Esophagus squamous epithelium (tissue), 5 donors: ENCODE measurements at places on chromosomes 1 and 21.

GRCh38 chr21:34612056-34612455 lies 2.9 kb downstream of the RCAN1 start:
- H3K36me3 ChIP-seq = no peaks in the 10 kb centered on the region
- no peak overlapping the region for H3K4me3 ChIP-seq
- H3K27me3 ChIP-seq = no peaks in the 10 kb centered on the region
- no peak overlapping the region for H3K27ac ChIP-seq
- DNase-seq = no peak

DNA sequence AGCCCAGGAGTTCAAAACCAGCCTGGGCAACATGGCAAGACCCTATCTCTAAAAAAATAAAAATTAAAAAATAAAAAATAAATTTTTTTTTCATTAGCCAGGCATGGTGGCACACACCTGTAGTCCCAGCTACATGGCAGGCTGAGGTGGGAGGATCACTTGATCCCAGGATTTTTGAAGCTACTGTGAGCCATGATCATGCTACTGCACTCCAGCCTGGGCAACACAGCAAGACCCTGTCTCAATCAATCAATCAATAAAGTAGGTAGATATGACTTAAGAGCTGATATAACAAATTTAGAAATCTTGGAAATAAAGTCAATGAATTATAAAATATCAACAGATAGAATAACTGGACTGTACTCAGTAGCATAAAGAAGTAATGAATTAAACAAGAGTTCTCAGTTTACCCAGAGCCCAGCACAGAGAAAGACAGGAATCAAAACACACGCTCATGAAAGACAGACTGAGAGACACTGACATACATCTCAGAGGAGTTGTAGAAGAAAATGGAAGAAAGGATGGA lies 69.7 kb downstream of the LRRC8C start:
- no peak for DNase-seq
- H3K36me3 ChIP-seq = no peaks in the 10 kb centered on the region
- no peak overlapping the region for H3K27ac ChIP-seq
- H3K4me1 ChIP-seq = no peaks in the 10 kb centered on the region

DNA sequence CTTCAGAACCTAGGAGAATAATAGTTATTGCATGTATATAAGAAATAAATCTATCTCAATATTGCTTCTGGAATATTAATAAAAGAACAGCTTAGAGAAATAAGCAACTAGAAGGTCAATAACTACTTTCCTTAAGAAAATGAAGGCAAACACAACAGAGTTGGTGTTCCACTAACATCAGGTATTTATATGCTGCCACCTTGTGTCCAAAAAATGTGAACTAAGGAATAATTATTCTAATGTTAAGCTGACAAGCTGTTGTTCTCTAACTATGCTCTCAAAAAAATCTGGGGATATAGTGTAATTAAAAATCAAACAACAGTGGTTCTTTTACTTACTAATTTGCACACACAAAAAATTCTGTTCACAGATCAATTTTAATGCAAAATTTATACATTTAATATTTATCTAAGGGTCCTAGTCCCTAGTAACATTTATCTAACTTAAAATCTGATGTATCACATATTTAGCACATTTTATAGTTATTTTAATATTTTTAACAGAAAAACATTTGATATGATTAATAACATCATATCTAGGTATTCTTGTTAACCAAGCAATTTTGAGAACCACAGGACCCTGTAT lies 39.6 kb downstream of the UCHL5 start:
- no peak overlapping the region for H3K27ac ChIP-seq
- no peak for DNase-seq
- H3K4me1 ChIP-seq = no peaks in the 10 kb centered on the region
- no peaks in the 10 kb centered on the region for H3K27me3 ChIP-seq
- H3K36me3 ChIP-seq = no peaks in the 10 kb centered on the region
- H3K4me3 ChIP-seq = no peak overlapping the region

GRCh38 chr1:53331446-53332185 lies 3.7 kb upstream of the LRP8 start:
- H3K36me3 ChIP-seq = no peaks in the 10 kb centered on the region
- peaks cover 15% of the 10 kb centered on the region for H3K4me1 ChIP-seq
- H3K4me3 ChIP-seq = no peak overlapping the region

DNA sequence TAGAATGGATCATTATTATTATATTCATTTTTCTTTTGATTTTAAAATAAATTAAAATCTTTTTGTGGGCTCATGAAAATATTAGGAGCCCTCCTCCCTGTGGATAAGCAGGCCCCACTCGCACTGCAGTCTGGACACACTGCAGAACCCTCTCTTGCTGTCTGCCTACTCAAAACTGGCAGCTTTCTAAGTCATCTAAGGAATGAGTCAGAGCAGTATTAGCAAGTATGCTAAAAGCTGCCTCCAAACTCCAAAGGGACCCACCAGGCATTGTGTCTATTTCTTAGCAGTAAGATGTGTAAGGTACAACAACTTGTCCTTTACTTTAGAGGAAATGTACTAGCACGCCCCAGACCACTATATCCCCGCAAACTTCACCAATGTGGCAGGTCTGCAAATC lies 108.8 kb downstream of the SYF2 start:
- DNase-seq = no peak
- no peaks in the 10 kb centered on the region for H3K27me3 ChIP-seq
- H3K36me3 ChIP-seq = no peaks in the 10 kb centered on the region
- no peak overlapping the region for H3K4me3 ChIP-seq
- H3K27ac ChIP-seq = no peak overlapping the region

GRCh38 chr1:63859480-63860275 lies 85.9 kb downstream of the ROR1 start:
- no peaks in the 10 kb centered on the region for H3K36me3 ChIP-seq
- H3K4me3 ChIP-seq = no peak overlapping the region
- DNase-seq = no peak
- peaks cover 32% of the 10 kb centered on the region for H3K4me1 ChIP-seq
- peak overlapping the region; percentile 26 for H3K27ac ChIP-seq

GRCh38 chr21:36052860-36053714 lies 7.2 kb downstream of the SETD4 start:
- peaks cover 39% of the 10 kb centered on the region for H3K4me1 ChIP-seq
- no peaks in the 10 kb centered on the region for H3K27me3 ChIP-seq
- H3K27ac ChIP-seq = peak overlapping the region; percentile 62
- H3K4me3 ChIP-seq = no peak overlapping the region
- no peak for DNase-seq

DNA sequence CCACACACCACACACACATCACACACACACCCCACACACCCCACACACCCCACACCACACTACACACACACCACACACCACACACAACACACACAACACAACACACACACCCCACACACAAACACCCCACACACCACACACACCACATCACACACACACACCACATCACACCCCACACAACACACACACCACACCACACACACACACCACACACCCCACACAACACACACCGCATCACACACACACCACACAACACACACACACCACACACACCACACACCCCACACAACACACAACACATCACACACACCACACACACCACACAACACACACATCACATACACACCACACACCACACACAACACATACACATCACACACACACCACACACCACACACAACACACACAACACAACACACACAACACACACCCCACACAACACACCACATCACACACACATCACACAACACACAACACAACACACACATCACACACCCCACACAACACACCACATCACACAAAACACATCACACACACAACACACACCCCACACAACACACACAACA lies 2.4 kb downstream of the LYPD8 start:
- H3K36me3 ChIP-seq = no peaks in the 10 kb centered on the region
- no peak overlapping the region for H3K27ac ChIP-seq
- no peak for DNase-seq
- H3K4me3 ChIP-seq = no peak overlapping the region
- H3K27me3 ChIP-seq = no peaks in the 10 kb centered on the region
- H3K4me1 ChIP-seq = no peaks in the 10 kb centered on the region

GRCh38 chr1:15899266-15899665 lies 51.8 kb downstream of the SPEN start:
- no peak for DNase-seq
- H3K4me3 ChIP-seq = no peak overlapping the region
- no peaks in the 10 kb centered on the region for H3K27me3 ChIP-seq
- peaks cover 3% of the 10 kb centered on the region for H3K36me3 ChIP-seq
- peaks cover 56% of the 10 kb centered on the region for H3K4me1 ChIP-seq
- peak overlapping the region; percentile 11 for H3K27ac ChIP-seq

- peak overlapping the region; percentile 35 for H3K27ac ChIP-seq
- no peak for DNase-seq
- peaks cover 21% of the 10 kb centered on the region for H3K4me1 ChIP-seq
These were observed 304.7 kb upstream of the PTBP2 start for GRCh38 chr1:96416701-96417444.

- no peak overlapping the region for H3K27ac ChIP-seq
- DNase-seq = no peak
- H3K27me3 ChIP-seq = no peaks in the 10 kb centered on the region
- H3K4me3 ChIP-seq = no peak overlapping the region
- H3K4me1 ChIP-seq = no peaks in the 10 kb centered on the region
These were observed 190.1 kb downstream of the TM2D1 start for GRCh38 chr1:61534847-61535246.

DNA sequence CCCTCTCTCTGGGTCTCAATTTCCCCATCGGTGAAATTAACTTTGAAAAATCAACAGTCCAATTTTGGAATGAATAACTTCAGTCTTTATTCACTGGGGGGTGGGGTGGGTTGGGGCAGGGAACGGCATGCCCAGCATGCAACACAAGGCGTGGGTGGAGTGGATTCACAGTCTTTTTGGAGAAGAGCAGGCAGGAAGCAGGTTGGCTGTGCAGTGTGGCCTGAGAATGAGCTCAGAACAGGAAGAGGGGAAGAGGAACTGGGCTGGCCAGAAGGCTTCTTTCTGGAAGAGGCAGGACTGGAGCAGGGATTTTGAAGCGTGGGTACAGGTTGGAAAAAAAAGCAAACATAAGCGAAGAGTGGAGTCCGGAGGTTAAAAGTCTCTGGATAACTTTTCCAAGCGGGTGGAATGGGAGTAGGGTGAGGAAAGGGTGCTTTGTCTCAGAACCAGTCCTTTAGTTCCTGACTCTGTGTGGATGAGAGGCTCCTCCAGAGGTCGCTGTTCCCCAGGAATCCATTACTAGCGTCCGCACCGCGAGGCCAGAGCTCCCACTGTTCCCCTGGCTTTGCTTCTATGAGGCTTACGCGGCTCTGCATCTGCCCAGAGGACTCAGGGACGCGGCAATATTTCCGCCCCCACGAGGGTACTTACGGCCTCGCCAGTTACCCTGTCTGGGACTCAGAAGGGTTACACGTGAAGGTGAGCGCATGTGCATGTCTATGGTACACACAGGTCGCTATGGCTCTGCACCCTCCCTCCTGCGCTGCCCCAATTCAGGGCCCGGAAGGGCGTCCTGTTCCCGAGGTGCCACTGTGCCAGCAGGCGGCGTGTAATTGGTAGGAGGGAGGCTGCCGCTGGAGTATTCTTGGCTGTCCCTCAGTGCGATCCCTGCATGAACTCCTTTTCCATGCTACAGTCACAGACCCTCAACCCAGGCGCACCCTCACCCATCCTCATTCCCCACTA lies 5.5 kb upstream of the FOXD2 start:
- peaks cover 5% of the 10 kb centered on the region for H3K27me3 ChIP-seq
- H3K27ac ChIP-seq = no peak overlapping the region
- no peaks in the 10 kb centered on the region for H3K36me3 ChIP-seq

- H3K4me1 ChIP-seq = peaks cover 20% of the 10 kb centered on the region
- DNase-seq = no peak
- peak overlapping the region; percentile 86 for H3K27ac ChIP-seq
- H3K4me3 ChIP-seq = no peak overlapping the region
These were observed 392.6 kb downstream of the NTNG1 start for GRCh38 chr1:107533436-107533835.

DNA sequence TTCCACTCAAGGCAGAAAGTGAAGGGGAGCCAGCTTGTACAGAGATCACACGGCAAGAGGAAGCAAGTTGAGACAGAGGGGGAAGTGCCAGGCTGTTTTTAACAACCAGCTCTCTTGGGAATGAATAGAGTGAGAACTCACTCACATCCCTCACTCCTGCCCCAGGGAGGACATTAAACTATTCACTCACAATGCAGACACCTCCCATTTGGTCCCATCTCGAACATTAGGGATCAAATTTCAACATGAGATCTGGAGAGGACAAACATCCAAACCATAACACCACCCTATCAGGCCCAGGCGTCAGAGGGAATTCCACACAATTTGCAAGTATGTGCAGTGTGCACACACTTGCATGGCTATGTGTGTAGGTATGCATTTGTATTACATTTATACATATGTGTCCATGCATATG lies 62.7 kb downstream of the DMAP1 start:
- H3K27me3 ChIP-seq = no peaks in the 10 kb centered on the region
- no peak overlapping the region for H3K4me3 ChIP-seq
- DNase-seq = no peak
- no peaks in the 10 kb centered on the region for H3K4me1 ChIP-seq
- H3K27ac ChIP-seq = no peak overlapping the region
- peaks cover 3% of the 10 kb centered on the region for H3K36me3 ChIP-seq

DNA sequence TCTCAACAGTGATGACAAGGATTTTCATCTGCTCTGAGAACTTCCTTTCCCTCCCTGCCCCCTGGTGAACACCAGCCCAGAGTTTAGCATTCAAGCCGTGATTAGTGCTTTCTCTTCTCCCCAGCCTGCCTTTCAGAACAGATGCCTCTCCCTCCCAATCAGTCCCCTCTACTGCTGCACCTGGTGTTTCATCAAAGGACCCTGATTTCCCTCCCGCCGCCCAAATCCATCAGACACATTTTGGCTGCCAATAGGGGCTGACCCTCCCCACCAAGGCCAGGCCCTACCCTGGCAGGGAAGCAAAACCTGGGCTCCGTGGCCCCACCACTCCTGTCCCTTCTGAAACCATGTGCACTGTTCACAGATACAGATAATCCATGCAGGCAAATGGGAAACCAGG lies 34.0 kb upstream of the KLHDC7A start:
- H3K27ac ChIP-seq = no peak overlapping the region
- no peaks in the 10 kb centered on the region for H3K27me3 ChIP-seq
- DNase-seq = no peak
- no peaks in the 10 kb centered on the region for H3K36me3 ChIP-seq
- H3K4me1 ChIP-seq = no peaks in the 10 kb centered on the region

GRCh38 chr1:245090491-245091090 lies 64.2 kb upstream of the KIF26B start:
- H3K4me1 ChIP-seq = no peaks in the 10 kb centered on the region
- H3K27me3 ChIP-seq = no peaks in the 10 kb centered on the region
- DNase-seq = no peak
- no peaks in the 10 kb centered on the region for H3K36me3 ChIP-seq
- no peak overlapping the region for H3K4me3 ChIP-seq
- H3K27ac ChIP-seq = no peak overlapping the region

DNA sequence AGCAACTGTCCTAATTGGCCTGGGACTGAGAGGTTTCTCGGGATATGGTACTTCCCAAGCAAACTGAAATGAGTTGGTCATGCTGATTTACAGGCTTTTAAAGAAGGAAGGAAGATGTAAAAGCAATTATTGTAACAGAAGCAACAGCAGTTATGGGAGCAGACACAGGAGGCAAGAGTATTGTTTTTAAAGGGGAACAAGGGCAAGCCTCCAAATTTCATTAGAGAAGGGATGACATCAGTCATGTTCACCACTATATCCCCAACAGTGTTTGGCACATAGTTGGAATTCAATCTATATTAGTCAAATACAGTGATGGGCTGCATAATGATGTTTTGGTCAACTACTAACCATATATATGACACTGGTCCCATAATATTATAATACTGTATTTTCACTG lies 46.0 kb upstream of the JUN start:
- H3K27ac ChIP-seq = no peak overlapping the region
- H3K27me3 ChIP-seq = no peaks in the 10 kb centered on the region
- H3K4me3 ChIP-seq = no peak overlapping the region
- H3K36me3 ChIP-seq = no peaks in the 10 kb centered on the region
- peaks cover 12% of the 10 kb centered on the region for H3K4me1 ChIP-seq
- DNase-seq = no peak
